ENCODE measurements at places on chromosomes 4 and X.

DNA sequence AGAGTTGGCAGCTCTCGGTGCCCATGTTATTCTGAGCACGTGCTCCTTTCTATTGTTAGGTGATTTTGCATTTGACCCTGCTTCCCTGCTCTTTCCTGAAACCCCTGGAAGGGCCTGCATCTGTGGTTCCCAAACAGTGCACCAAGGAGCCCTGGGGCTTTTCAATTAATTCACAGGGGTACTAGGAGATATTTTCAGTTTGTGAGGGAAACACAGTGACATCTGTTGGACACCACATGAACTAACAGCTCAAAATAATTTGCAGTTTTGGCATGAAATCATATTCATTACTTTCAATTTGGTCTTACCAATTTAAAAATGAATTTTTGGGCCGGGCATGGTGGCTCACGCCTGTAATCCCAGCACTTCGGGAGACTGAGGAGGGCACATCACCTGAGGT is 156.6 kb downstream of the GATB start:
- no peak for DNase-seq

DNA sequence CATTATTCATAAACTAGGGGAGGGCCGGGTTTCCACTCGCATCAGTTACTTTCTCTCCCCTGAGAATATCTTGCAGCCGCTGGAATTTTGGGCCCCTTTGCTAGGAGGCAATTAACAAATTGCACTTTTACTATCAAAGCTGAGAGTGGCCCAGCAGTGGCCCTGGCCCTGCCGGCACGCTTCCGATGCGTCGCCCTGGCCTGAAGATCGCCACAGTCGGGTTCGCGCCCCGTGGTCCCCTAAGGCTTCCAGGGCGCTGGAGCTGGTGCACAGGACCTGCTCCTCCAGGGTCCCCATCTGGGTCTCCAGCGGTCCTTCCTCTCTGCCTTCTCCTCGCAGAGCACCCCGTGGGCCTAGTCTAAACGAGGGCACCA is 486 bp upstream of the CWH43 start:
- no peak for DNase-seq

GRCh38 chr4:92451782-92452181 is 148.0 kb downstream of the GRID2 start:
- no peak for DNase-seq

DNA sequence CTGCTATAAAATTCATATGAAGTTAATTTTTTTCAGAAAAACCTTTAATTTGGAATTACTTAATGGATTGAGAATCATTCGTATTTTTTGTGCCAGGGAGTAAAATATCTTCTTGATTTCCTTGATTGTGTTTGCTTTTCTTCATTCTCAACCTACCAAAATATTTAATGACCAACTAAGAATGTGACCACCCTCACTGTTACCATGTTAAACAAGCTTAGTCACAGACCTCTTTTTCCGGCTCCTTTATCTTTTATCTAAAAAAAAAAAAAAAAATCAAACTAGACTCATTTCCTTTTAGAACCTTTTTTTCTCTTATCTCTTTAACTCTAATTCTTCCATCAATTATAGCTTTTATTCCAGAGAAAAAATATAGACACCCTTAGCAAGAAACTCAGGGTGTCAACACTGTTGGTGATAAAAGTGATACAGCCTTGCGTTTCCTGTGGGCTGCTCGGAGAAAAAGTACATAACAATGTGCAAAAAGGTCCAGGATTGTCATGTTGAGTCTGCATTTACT is 20.6 kb upstream of the HPGDS start:
- DNase-seq = no peak

DNA sequence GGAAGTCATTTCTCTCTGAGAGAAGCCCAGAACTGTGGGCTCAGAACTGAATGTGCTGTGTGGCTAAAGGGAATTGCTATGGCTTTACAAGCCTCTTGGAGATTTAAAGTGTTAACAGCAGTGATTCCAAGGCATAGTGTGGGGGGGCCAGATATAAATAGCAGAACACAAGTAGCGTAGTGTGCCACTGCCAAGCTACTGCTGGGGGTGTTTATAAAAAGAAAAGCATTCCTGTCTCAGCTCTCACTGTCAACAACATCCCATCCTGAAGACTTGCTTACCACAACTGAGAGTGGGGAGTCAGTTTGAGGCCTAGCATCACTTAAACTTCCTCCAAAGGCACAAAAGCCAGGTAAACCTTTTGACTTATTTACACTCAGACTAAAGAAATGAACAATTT is at the start of gene ART3:
Gene ART3, plus strand, starts transcription at position 242 of the 400 bp plus-strand sequence. CDS start 1,181 bp downstream, outside the sequence.
- DNase-seq = no peak

- no peak for DNase-seq
Observed at GRCh38 chr4:142523111-142523510, 323.0 kb downstream of the INPP4B start.

- DNase-seq = no peak
Observed at GRCh38 chr4:155943605-155944291, 9.9 kb downstream of the CTSO start.
